ENCODE measurements at places on chromosomes 6 and 20.

- DNase-seq = no peak
Measured at GRCh38 chr20:63636752-63637628, 10.1 kb upstream of the GMEB2 start.

DNA sequence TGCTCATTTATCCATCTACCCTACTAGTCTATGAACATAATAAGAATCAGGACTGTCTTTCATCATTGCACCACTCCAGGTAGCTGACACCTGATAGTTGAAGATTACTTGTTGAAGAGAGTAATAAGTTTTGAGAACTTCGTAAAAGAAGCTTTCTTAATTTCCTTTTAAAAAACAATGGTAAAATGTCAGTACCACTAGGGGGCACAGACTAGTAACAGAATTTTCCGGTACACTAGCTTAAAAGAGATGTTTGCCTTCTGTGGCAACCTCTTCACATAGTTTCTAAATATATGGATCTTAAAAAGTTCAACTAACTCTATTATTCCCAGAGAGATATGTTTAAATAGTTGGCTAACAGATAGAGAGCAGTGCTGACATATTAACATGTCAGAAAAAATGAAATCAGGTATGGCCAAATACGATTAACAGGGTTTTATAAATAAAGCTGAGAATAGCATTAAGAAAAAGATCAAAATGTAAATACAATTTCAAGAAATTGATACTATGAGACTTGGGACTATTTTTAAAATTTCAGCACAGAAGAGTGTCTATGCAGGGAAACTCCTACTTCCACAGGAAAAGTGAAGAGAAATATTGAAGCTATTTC, 5.4 kb upstream of the KCNQ5 start:
- no peak for DNase-seq

- no peak for DNase-seq
Measured at GRCh38 chr6:47788498-47788884, 6.7 kb downstream of the OPN5 start.

DNA sequence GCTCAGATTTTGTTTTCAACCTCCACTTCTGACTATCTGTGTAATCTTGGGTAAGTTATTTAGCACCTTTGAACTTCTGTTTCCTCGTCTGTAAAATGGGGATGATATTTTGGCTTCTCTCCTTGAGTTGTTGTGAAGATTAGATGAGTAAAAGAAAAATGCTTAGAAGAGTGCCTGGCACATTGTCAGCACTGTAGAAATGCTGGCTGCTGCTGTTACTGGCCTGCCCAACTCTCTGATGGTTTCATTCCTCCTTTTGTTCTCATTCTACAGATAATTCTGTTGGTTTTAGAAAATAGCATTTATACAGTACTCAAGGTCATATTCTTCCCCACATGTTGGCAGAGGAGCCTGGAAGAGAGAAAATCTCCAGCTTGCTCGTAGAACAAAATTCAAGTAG, 547.2 kb upstream of the JAG1 start:
- no peak for DNase-seq

- DNase-seq = no peak
Measured at GRCh38 chr20:45444050-45444449, 25.5 kb upstream of the WFDC2 start.

DNA sequence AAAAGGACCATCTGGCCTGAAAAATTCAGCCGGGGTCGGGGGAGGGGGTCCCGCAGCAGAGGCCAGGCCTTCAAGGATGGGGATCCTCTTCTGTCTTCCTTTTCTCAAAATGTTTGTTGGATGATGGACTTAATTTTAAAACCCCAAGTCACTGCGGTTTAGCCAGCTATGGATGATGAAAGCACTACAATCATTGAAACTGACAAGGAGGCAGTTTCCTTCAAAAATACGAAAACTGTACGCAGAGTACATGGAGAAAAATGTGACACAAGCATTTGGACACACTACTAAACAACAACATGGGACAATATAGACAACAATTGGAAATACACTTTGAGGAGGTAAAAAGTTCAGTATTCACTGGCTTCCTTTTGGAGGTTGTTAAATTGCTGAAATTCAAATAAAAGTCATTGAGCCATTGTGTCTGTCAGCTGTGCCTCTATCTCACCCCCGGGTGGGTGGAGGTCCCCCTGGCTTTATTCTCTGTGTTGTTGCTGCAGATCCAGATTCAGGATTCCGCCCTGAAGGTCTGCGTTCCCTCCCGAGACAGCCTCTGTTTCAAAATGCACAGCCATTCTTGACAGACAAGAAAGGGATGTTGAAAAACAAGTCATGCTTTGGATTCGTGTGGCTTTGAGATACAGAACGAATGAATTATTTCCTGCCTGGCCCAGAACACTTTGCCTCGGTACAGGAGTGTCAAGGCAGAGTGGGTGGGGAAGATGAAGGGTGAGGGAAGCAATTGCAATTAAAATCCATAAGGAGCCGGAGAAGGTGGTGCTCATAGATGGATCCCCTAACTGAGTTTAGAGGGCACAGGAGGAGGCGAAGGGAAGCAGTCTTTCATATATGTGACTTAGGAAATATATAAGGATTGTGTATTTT, 118.2 kb downstream of the TTLL2 start:
- no peak for DNase-seq

DNA sequence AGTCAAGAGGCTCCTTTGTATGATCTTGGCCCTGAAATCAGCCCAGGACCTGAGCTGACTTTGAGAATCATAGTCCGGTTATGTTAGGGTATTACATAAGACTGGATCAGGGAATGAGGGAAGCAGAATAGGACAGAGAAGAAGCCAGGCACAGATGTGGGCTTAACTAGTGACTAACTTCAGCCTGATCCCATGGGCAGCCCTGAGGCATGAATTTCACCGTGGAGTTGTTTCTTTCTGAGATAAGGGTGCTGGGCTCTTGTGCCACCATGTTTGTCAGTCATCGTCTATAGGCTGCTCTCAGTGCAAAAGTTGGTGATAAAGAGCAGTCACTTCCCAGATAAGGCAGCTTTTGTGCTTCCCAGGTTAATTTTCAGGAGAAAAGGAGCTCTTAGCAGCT, 544.7 kb upstream of the SPTLC3 start:
- no peak for DNase-seq

DNA sequence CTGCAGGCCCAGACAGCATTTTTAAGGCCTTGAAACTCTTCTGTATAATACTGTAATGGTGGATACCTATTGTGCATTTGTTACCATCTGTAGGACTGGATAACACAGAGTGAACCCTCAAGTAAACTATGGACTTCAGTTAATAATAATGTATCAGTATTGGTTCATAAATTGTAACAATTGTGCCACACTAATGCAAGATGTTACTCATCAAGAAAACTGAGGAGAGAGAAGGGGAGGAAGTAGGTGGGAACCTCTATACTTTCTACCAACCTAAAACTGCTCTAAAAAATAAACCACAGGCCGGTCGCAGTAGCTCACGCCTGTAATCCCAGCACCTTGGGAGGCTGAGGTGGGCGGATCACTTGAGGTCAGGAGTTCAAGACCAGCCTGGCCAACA, 10.8 kb downstream of the MAPK13 start:
- no peak for DNase-seq

DNA sequence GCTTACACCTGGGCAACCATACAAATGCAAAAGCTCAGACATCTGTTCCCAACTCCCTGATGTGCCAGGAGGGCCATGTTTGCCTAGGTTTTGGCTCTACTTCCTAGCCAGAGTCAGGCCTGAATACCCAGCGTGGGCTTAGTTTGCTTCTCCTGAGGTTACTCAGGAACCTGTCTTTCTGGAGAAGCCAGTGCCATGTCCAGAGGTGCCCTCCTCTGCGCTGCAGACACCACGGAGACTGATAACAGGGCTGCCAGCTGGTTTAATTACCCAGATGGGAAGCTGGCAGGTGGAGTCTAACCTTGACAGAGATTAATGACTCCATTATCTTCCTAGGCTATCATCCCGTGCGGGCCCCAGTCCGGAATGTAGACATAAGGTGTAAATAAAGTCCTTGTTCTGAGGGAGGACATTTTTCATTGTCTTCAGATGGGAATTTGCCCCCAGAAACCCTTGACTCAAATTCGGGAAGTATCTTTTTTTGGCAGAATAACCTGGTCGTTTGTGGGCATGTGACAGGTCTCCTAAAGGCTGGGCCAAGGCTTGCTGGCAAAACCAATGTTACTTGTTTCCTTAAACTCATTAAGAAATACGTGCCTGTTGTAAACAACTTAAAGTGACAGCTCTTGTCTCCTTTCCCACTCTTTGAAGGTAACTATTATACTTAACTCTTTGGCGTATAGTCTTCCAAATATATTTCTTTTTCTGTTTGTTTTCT, 29.2 kb upstream of the ZNFX1 start:
- no peak for DNase-seq

DNA sequence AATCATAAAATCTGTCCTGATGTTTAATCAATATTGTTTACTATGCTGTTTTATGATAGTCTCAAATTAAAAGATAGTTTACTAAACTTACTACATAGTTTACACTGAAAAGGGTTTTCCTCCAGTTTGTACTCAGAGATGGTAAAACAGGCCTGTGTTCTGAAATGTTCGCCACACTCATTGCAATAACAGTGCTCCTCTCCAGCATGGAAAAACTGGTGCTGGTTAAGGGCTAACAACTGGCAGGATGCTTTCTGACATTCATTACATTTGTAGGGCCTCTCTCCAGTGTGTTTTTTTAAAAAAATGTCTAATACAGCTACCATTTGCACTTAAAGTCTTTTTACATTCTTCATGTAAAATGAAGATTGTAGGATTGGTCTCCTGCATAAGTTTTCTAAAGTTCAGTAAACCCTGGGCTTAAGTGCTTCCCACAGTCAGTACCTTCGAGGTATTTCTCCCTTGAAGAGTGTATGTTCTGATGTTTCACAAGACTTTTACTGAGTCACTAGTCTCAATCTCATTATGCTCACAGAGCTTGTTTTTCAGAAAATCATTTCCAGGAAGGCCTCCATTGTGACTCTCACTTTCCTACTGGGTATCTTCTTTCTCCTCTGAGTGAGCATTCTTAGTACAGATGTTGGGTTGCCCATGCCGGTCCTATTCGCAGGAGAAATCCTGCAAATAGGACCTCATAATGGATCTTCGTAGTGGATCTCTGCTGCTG, 8.7 kb upstream of the ZSCAN12 start:
- DNase-seq = no peak

DNA sequence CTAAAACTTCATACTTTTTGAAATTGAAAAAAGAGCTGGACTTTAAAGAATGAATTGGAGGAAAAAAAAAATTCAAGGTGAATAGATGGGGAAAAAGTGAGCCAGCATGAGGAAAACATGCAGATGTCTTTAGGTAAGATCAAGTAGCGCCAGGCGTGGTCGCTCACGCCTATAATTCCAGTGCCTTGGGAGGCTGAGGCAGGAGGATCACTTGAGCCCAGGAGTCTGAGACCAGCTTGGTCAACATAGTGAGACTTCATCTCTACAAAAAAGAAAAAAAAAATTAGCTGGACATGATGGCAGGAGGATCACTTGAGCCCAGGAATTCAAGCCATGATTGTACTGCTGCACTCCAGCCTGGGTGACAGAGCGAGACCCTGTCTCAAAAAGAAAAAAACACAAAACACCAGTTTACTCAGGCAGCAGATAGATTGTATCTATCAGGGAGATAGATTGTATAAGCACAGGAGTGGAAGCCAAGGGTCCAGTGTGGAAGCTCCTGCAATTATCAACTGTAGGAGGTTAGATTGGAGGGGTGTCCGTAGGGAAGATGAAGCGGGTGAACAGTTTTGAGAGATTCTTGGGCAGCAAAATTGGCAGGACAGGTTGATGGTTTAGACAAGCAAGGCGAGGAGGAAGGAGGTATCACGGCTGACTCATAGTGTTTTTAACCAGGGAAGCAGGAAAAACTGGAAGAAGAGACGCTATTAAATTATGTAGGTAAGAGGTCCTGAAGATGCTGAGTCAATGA, 97.6 kb upstream of the ZNF217 start:
- no peak for DNase-seq

- no peak for DNase-seq
Measured at GRCh38 chr6:169381988-169382387, 128.3 kb upstream of the THBS2 start.

DNA sequence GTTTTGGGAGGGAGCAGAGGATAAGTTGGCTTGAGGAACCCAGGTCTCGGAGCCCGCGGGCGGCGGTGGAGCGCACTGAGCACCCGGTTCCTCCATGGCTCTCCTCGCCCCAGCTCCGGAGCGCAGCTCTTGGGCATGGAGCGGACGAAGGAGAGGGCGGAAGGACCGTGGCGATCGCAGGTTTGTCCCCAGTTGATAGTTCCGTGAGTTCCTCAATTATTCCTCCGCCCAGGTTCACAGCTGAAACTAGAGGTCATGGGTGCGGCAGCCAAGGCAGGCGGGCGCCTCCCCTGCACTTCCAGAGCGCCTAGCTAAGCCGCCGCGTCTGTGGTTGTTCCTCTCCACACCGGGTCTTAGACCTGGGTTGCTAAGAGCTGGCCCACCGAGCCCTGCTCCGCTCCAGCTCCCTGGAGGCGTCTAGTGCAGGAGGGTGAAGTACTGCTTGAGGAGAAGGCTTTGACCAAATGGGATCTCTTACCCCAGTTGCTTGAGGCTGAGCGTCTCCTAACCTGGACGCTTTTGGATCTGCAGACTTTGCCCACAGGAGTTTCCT, at the start of gene HTR1B:
Gene HTR1B (minus strand): TSS at position 184 of the 553 bp plus-strand sequence. CDS start 88 bp downstream, at position 96.
- no peak for DNase-seq

- DNase-seq = no peak
Measured at GRCh38 chr6:21987501-21987957, 309.3 kb downstream of the PRL start.

- DNase-seq = peak; percentile 49
Measured at GRCh38 chr20:44651684-44652423, at the start of gene ADA. TSS of gene ADA (minus strand) at chr20:44651699. CDS start at chr20:44651607, 92 bp downstream.

- DNase-seq = no peak
Measured at GRCh38 chr6:96537726-96538125, 16.1 kb downstream of the UFL1 start.
